Fibroblast of skin of left biceps (primary cell): ENCODE measurements at places on chromosomes 4 and X.

GRCh38 chr4:183624548-183624947 lies 34.4 kb downstream of the RWDD4 start:
- DNase-seq, result no peak

- no peak for DNase-seq
These were observed 11.2 kb downstream of the EPGN start for GRCh38 chr4:74319470-74319869.

DNA sequence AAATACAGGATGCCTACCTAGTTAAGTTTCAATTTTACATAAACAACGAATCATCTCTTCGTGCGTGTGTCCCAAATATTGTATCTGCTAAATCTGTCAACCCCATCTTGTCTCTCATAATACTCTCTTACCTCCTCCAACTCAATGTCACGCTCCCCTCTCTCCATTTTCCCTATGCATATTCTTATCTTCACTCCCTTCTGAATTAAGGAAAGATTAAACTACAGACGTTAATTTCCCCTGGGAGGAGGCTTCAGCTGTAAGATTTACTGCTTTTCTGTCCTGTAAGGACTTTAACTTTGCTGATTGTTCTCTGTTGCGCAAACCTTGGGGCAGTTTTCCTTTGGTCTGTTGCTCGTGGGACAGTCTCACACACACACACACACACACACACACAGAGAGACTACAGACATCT lies 455 bp upstream of the ABCB7 start:
- no peak for DNase-seq

DNA sequence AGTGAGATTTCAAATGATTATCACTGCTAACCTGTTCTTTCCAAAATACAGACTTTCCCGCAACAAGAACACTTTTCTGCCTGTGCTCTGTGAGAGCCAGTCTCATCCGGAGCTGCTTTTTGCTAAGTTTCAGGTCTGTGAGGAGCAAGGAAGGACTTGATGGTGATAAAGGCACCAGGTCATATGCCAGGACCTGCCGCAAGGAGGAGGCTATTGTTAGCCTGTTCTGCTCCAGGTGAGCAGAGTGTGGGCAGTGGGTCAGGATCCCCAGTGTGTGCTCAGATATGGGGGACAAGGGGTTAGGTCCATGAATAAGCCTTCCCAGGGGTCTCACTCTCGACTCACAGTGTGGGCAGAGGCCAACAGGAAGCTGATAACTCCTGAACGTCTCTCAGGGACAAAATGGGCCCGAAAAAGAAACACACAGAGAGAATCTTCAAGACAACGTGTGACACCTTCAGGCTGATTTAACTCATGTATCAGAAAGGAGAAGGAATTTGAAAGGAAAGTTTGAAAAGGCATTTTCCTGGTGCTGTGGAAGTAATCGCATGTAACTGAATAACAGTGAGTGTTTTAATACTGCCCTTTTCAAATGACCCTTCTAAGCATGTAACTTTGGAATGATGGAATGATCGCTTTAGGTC lies 57.7 kb upstream of the PDLIM3 start:
- DNase-seq, result no peak

- DNase-seq, result no peak
These were observed 107.2 kb upstream of the LIMCH1 start for GRCh38 chr4:41430792-41431191.

GRCh38 chr4:144353292-144353691 lies 212.8 kb upstream of the GYPA start:
- no peak for DNase-seq

- DNase-seq, result no peak
These were observed 31.7 kb downstream of the RNF212 start for GRCh38 chr4:1081689-1082040.

DNA sequence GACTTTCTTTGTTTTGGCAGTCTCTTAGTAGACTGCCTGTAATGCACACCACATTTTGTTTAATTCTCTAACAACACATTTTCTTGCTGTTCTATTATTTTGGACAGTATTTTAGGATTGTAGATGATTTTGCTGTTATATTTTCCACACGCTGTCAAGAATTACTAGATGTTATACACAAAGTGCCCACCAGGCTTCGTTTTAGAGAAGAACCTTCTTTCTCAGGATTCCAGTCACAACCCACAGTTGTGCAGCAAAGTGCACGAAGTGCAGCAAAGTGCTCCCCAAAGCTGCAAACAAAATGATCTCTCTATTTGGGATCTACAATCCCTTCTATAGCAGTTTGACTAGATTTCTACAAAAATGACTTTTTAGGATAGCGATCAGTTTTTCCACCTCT lies 2.4 kb downstream of the ZNF141 start:
- DNase-seq, result no peak

DNA sequence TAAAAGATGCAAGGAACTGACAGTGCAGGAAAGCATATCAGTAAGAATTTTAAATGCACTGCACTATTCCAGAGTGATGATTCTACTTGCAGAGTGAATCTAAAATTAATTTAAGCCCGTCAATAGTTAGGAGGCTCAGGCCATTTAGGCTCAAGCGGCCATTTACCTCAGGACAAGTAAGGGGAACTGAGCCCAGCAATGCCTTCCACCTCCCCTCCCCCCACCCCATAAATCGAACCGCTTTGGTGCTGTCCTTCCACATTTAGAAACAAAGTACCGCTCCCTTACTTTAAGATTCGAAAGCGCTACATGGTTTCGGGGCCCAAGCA lies 665 bp downstream of the RBM41 start:
- DNase-seq, result no peak

GRCh38 chrX:39726771-39727170 lies 371.0 kb downstream of the BCOR start:
- no peak for DNase-seq

GRCh38 chr4:90951037-90951436 lies 823.8 kb downstream of the CCSER1 start:
- DNase-seq, result no peak

- no peak for DNase-seq
These were observed 777 bp upstream of the TFE3 start for GRCh38 chrX:49043987-49044281.

- no peak for DNase-seq
These were observed 619 bp upstream of the MPC1L start for GRCh38 chrX:40622479-40623138.

GRCh38 chr4:99447079-99447478 lies 11.9 kb upstream of the ADH7 start:
- DNase-seq, result no peak

DNA sequence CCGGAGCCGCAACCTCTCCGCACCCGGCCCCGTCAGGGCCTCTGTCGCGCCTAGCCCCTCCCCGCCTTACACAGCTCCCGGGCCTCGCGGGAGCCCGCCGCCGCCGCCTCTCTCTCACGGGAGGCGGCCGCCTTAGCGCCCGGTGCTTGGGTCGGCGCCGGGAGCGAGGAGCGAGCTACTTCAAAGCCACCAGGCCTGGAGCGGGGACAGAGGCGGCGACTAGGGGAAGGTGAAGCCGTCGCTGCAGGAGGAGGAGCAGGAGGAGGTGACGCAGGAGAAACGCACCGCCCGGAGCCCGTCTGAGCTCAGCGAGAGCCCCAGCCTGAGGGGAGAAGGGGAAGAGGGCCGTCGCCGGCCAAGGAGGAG lies 250 bp downstream of the USP9X start:
- no peak for DNase-seq

GRCh38 chr4:56764223-56764622 lies 57.3 kb downstream of the SPINK2 start:
- no peak for DNase-seq

DNA sequence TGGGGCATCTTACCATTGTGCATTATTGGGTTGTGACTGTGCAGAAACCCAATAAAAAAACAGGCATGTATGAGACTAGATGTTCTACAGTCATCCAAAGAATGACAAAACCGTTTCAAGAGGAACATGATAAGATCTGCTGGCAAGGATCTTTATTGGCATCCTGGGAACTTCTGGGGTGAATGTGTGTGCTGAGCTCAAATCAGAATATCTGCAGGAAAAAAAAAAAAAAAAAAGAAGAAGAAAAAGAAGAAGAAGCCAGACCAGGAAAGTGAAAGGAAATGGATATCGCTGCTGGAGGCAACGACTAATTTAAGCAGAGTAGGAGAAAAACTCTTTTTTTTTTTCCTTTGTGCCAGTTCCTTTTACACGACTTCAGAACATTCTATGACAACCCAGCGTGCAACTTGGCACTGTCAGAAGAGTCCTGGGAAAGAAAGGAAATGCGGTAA lies 484.2 kb upstream of the BOD1L1 start:
- peak; percentile 1 for DNase-seq

GRCh38 chr4:14906805-14907204 lies 95.5 kb upstream of the CPEB2 start:
- no peak for DNase-seq

DNA sequence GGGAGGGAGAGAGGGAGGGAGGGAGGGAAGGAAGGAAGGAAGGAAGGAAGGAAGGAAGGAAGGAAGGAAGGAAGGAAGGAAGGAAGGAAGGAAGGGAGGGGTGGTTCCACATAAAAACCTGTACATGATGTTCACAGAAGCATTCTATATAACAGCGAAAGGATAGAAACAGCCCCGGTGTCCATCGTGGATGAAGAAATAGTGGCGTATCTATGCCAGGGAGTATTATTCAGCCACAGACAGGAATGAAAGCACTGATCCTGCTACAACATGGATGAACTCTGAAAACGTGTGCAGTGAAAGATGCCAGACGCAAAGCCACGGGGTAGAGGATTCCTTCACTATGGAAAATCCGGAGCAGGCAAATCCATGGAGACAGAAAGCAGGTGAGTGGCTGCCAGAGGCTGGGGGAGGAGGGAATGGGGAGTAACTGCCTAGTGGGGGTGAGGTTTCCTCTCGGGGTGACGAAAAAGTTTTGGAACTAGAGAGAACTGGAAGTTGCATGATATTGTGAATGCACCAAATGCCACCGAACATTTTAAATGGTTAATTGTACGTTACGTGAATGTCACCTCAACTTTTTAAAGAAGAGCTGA lies 92.2 kb downstream of the ABLIM2 start:
- DNase-seq, result no peak

GRCh38 chr4:25896776-25897539 lies 17.1 kb upstream of the SMIM20 start:
- DNase-seq, result no peak

- DNase-seq, result no peak
These were observed 47.3 kb upstream of the GAB1 start for GRCh38 chr4:143289370-143289769.

- DNase-seq, result no peak
These were observed 131.2 kb upstream of the PCDH18 start for GRCh38 chr4:137663251-137664045.

DNA sequence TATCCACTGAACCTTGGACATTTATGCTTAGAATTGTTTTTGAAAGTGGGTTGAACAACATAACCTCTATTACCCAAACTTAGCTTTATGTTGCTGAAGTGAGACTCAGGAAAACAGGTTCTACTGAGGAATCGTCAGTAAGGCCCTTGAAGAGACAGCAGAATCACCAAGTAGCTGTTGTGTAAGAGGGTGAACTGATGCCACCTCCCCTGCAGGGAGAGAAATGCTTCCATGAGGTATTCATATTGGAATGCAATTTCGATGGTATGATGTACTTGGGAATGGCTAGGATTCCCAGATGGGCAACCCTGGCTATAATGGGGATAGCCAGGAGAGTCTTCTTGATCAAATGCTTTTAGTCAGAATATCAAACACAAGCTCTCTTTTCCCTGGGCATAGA lies 4.1 kb upstream of the SCRG1 start:
- DNase-seq, result no peak

DNA sequence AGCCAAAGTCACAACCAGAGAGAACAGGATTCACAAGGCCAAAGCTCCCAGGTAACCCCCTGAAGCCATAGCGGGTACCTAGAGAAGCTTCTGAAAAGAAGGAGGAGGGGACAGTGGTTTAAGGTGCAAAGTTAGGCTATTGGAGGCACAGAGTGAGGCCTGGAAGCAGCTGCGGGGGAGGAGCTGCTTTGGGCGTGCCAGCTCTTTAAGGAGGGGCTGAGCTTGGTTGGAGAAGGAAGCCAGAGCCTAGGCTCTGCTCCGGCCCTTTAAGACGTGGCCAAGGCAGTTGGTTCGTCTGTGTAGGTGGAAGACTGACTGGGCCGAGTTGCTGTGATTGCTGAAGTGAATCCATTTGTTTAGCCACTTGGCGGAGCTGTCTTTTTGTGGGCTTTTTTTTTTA lies 1.5 kb downstream of the KLF8 start:
- no peak for DNase-seq

DNA sequence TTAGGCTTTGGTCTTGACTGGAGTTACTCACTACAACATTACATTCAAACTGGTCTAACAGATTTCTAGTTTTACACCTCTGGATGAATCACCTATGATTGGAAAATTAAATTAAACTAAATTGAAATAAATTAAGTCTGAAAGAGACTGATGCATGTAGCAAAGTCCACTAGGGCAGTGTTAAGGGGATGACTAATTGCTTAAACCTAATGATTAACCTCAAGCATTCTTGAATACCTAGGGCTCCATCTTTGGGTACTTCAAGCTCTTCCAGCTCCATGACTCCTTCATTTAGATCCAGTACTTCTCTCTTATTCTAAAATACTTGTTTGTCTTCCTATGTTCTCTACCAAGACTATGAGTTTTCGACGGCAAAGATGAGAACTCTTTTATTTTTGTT lies 86.8 kb downstream of the SH2D1A start:
- no peak for DNase-seq

DNA sequence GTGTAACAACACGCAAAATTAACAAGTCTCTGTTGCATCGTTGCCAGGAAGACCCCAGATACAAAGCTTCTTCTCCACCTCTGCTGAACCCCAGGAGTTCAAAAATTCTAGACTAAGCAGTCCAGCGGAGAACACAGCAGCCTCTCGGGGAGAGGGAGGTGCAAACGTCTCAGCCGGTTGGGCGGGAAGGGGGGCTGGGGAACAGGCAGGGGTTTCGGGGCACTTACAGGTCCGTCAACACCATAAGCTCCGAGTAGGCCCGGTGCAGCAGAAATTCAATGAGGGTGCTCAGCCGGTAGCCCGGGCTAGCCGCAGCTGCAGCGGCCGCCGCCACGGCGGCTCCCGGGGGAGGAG lies 394 bp downstream of the MED14 start:
- no peak for DNase-seq

- DNase-seq, result no peak
These were observed 605.1 kb downstream of the BCOR start for GRCh38 chrX:39492497-39493162.

- DNase-seq, result no peak
These were observed 6.8 kb upstream of the SORCS2 start for GRCh38 chr4:7185487-7186030.

GRCh38 chr4:89373394-89373793 lies 65.8 kb upstream of the GPRIN3 start:
- DNase-seq, result no peak

DNA sequence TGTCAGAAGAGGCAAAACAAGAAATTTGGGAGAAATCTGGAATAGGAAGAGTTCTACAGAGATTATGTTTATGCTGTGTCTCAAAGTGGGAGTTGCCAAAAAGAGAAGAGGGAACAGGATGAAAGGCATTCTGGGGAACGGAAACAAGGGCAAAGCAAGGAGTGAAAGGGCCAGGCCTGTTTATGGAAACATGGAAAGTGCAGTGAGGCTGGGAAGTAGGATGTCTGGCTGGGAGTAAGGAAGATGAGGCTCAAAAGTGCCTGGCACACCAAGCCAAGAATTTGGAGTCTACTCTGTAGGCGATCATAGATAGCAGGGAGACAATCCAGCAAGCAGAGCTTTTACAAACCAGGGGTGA lies 1.8 kb upstream of the CUL4B start:
- DNase-seq, result no peak
